ENCODE measurements at places on chromosomes 5 and 9.
A peak's percentile ranks its signal among the peaks of the same experiment; 100 is the strongest.

DNA sequence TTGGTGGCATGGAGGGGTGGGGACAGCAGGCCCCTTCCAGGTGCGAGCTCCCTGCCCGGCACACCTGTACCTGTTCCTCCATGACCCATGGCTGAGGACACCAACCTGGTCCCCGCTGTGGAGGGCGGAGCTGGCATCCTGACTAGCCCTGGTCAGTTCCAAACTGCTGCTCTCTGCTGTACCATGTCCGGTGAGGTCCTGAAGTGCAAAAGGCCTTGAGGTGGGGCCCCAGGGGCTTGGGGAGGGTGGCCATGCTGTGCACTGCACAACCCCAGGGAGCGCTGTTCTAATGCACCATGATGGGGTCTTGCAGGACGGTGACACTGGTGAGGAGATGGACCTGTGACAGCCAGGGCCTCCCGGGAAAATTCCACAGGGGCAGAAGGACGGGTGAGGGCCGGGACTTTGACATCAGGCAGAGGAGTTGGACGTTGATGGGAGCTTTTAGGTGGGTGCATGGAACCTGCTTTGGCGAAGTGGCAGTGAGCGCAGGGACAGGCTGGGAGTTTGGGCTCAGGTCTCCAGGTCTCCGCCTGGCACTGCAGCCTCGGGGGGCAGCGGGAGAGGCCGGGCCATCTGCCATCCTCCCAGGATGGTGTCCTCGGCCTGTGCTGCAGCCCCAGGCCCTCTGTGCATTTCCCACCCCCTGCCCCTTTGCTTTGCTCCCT lies 38.9 kb downstream of the COL5A1 start:
- DNase-seq: no peak

DNA sequence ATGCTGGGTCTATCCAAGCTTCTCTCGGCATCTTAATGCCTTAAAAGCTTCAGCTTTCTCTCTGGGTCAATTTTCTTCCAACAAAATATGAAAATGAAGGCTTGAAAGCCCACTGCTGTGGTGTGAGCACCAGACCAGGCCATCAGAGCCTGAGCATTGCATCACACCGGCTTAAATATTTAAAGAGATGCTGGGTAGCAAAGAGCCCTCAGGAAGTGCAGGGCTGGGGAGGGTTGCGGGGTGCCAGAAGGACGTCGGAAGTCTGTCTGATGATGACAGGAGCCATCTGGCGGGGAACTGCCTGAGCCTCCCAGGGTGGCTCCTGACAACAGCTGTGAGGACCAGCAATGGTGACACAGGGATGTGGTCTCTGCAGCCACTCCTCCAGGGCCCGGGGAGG lies 185.5 kb downstream of the OLFM1 start:
- DNase-seq: no peak

DNA sequence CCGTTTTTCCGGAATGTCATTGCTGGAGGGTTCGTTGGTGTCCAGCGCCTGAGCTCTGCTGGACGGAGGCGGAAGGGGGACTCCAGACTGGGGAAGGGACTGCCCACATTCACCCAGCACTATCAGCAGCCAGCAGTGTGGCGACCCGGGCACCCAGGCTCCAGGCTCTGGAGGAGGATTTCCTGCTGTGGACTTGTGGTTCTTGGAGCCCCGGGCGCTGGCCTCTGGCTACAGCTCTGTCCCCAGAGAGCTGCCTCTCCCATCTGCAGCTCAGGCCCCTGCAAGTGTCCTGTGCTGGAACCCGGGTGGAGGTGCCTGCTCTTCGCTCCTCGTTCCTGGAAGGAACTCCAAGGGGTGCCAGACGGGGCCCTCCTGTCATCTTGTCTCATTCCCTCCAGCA lies 152.6 kb downstream of the RGS3 start:
- no peak for DNase-seq

- no peak for DNase-seq
Observed at GRCh38 chr5:135488727-135489465, 36.7 kb upstream of the TIFAB start.

DNA sequence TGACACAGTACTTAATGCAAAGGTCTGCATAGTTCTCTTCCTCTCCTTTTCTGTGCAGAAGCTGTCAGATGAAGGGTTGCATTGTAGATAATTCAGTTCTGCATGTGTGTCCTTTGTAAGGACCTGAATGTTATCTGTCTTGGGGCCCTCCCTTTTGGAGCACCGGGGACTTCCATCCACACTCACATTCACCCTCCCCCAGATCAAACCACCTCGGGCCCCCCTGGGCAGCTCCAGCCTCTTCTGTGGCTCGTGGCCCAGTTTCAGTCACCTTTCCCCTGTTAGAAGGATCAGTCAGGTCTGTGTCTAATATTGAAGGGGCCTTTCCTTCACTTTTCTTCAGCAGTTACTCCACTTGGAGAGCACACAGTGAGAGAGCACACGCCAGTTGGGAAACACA lies 11.0 kb downstream of the DMRT1 start:
- no peak for DNase-seq

GRCh38 chr5:153891394-153891793 lies 147.3 kb downstream of the FAM114A2 start:
- DNase-seq: no peak

DNA sequence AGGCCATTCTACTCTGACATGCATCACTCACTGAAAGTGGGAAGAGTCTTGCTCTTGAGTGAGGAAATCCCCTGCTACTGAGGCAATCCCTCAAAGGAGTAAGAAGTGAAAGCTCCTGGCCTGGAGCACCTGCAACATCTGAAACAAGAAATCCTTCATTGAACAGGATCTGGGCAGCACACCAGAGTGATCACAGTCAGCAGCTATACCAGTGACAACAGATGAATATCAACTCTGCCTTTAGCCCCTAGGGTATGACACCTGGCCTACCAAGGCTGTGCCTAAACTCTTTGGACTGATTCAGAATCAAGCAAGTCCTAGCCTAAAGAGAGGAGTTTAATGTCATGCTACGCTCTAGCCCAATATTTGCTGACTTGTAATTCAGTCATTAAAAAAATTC lies 156.2 kb upstream of the CCDC152 start:
- DNase-seq: no peak

GRCh38 chr9:87016681-87017080 lies 69.4 kb upstream of the GAS1 start:
- no peak for DNase-seq

DNA sequence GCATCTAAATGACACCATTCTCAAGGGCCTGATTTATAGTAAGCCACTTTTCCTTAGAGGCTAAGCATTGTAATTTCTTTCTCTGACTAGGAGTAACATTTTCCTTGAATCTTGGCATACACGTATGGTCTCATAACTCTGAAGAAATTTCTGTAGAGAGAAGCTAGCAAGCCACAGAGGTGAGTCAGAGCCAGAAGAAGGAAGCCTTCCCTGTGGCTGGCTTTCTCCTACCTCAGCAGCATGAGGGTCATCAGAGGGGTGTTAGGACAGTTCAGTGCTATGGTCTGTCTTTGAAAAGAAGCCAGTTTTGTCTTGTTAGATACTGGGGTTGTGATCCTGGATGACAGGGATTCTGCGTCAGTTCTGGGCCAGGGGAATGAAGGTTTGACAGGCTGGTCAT lies 3.2 kb downstream of the SNX30 start:
- DNase-seq: peak; percentile 49

- no peak for DNase-seq
Observed at GRCh38 chr9:116501871-116502270, 185.2 kb upstream of the TRIM32 start.

GRCh38 chr5:132270335-132270665 lies 12.8 kb downstream of the PDLIM4 start:
- DNase-seq: no peak

- no peak for DNase-seq
Observed at GRCh38 chr5:14445576-14446290, 135.9 kb upstream of the OTULINL start.

- no peak for DNase-seq
Observed at GRCh38 chr5:40521925-40522324, 157.8 kb upstream of the PTGER4 start.

GRCh38 chr9:7982907-7983306 lies 183.3 kb upstream of the DMAC1 start:
- no peak for DNase-seq

GRCh38 chr9:82934949-82935348 lies 128.0 kb downstream of the RASEF start:
- DNase-seq: no peak

- DNase-seq: no peak
Observed at GRCh38 chr9:133772581-133772980, 34.4 kb upstream of the SARDH start.

GRCh38 chr5:152187668-152188067 lies 217.4 kb downstream of the NMUR2 start:
- no peak for DNase-seq
